ENCODE measurements at places on chromosomes 2 and 18.

DNA sequence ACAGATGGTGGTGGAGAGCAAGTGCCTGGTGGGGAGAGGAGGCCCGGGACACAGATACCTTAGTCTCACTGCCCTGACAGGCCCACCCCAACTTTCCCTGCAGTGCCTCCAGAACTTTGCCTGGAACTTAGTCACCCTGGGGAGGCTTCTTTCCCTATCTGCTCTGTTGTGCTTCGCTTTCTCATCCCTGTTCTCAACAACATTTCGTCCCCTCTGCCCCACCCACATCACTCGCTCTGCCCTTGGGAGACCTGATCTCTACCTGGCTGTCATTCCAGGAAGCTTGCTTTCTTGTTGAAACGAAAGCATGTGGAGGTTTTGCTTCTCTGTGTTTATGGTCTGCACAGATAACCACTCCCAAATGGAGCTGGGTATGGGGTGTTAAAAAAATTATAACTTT, 93.8 kb downstream of the PRKCE start:
- DNase-seq, result no peak

DNA sequence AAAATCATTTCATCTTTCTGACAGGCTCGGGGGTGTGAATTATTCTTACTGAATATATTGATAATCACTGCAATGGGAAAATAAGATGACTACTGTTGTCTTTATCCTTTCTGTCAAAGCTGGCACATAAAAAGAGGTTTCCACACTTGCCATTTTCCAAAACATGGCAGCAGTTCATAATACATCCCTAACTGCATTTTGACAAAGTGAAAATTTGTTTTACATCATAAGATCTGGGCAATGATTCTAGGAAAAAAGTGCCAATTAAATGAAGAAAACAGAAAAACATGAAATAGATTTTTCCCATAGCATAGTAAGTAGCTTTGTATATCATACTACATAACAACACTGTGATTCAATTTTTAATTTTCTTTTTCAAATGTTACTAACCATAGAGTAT, 65.4 kb downstream of the ERBB4 start:
- DNase-seq, result no peak

- DNase-seq, result no peak
Observed at GRCh38 chr2:189658306-189659212, 2.7 kb upstream of the ASNSD1 start.

- no peak for DNase-seq
Observed at GRCh38 chr2:42424033-42424432, 63.0 kb upstream of the COX7A2L start.

DNA sequence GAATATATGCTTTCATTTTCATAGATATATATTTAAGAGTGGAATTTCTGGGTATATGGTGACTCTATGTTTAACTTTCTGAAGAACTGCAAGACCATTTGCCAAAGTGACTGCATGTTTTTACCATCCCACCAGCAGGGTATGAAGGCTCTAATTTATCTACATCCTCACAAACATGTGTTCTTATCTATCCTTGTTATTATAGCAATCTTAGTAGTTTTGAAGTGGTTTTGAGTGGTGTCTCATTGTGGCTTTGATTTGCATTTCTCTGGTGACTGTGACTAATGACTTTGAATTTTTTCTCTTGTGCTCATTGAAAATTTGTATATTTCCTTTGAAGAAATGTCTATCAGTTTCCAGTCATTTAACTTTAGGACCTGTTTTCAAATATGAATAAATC, 310.2 kb upstream of the NRP2 start:
- DNase-seq, result no peak

GRCh38 chr2:71609958-71610357, 156.6 kb downstream of the DYSF start:
- DNase-seq, result no peak

GRCh38 chr2:64779117-64779690, 125.5 kb upstream of the SERTAD2 start:
- no peak for DNase-seq

DNA sequence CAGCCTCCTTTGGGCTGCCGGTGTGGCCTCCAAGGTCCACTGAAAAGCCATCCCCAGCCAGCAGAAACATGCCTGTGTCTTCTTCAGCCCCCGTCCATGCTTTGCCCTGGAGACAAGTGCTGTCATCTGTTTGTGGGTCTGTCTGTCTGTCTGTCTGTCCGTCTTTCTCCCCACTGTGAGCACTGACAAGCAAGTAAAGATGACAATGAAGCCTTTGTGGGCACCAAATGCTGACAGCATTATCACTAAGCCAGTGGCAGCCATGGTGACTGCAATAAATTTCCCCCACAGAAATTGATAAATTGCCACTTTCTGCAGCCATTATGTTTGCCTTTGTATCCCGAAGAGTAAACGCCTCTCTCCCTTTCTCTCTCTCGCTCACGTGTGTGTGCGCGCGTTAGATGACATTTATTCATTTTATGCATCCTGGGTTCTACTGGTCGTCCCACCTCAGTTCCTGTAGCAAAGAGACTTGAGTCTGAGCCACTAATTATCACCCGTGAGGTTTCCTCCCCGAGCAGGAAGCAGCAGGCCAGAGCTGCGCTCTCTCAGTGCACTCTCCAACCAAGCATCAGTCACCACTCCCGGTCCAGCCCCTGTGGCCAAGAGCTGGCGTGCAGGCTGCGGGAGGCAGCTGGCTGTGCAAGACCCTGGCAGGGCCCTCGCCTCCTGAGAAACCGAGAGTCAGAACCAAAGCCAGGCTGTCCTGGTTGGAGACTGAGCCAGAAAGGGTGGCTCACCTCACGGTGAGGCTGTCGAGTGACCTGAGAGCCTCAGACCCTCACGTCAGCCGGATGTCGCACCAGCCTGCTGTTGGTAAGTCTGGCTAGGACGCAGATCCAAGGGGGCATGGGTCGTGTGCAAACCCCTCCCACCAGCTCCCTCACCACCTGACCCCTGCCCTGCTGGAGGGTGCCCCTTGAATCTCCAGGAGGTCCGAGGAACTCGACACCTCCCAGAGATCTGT, 6.9 kb downstream of the STEAP3 start:
- DNase-seq, result no peak

- no peak for DNase-seq
Observed at GRCh38 chr2:236970656-236971010, 115.1 kb upstream of the COPS8 start.

GRCh38 chr2:237091779-237092436, 6.2 kb downstream of the COPS8 start:
- no peak for DNase-seq

DNA sequence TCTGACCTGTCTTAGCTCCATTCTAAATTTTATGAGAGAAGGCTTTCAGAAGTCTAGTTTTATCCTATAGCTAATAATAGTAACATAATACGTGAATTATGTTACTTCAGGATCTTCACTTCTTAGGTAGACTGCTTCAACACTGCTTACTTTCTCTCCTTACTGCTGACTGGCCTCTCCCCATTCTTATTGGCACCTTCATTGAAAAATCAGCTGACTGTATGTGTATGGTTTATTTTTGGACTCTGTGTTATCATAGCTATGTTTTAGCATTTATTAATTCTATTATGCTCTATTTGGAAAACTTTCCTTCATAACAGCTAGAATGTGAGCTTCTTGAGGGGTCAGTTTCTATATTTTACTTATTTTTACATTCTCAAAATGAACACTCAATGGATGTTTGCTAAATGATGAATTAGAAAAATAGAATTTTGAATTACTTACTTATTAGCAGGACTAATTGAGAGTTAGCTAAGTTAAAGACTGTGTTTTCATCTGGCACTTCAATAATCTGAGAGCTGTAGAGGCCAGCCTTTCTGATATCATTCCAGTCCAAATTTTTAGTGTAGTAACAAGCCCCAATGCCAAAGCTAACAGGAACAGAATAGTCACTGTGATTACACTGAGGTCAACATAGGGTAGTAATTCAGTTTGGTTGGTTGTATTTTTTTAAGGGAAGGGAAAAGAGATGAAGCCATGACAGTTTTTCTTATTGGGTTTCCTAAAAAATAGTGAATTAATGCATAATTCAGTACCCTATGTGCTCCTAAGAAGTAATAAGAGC, 92.3 kb downstream of the TTC27 start:
- no peak for DNase-seq

- DNase-seq, result no peak
Observed at GRCh38 chr18:77114152-77114414, 18.5 kb downstream of the MBP start.

- DNase-seq, result no peak
Observed at GRCh38 chr2:157996799-157997198, 104.9 kb upstream of the UPP2 start.

DNA sequence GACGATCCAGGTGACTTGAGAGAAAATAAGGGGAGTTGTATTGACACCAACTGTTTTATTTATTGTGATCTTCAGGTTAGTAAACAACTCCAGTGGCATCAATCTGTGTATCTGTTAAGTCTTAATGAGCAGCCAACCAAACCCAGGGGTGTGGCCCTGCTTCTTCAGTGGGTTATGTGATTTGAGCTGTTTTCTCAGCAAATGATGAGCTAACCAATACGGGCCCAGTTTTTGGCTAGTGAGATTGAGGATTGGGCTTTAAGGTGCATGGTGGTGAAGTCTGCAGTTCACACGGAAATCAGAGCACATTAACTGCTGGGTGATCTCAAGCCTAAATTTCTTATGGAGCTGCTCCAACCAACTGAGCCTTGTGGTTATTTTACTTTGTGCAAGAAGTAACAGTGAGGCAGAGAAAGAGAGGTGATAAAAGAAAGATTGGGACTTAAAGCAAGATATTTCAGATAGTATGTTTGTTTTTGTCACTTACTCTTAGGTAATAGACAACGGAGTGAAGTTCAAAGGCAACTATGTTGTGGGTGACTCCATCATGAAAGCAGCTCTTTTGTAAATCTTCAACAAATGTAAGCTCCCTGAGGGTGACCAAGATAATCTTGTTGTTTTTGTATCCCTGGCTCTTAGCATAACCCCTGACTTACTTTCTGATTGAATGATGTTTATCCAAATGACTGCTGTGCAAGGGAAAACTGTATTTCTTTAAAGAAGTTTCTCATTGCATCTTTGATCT, 2.4 kb downstream of the MTCL1 start:
- DNase-seq, result no peak

- DNase-seq, result no peak
Observed at GRCh38 chr2:102264952-102265351, 46.4 kb upstream of the IL1RL1 start.

DNA sequence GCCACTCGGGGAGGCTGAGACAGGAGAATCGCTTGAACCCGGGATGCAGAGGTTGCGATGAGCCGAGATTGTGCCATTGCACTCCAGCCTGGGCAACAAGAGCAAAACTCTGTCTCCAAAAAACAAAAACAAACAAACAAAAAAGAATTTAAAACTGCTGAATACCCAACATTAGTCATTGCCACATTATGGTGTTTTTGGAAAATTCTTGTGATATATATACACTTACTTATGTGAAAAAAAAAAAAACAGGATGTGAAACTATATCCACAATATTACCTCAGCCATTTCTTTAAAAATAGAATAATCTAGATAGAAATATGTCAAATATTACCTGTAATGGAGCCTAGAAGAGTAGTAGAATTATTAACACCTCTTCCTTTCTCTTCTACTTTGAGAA, 288.3 kb upstream of the FN1 start:
- no peak for DNase-seq

DNA sequence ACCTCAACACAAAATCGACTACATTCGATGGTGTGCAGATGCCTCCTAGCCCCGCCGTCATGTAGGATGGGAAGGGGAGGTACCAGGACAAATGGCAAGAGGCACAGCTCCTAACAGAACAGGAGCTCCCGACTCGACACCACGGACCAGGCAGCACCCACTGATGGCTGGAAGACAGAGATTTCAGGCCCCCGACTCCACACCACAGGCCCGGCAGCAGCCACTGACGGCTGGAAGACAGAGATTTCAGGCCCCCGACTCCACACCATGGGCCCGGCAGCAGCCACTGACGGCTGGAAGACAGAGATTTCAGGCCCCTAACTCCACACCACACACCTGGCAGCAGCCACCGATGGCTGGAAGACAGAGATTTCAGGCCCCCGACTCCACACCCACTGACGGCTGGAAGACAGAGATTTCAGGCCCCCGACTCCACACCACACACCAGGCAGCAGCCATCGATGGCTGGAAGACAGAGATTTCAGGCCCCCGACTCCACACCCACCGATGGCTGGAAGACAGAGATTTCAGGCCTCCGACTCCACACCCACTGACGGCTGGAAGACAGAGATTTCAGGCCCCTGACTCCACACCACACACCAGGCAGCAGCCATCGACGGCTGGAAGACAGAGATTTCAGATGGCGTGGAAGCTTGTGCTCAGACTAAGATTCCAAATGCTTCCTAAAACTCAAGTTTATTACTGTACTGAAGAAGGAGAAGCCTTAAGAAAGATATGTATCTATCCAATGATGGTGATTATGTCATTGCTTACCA, 135.5 kb downstream of the EIPR1 start:
- no peak for DNase-seq

DNA sequence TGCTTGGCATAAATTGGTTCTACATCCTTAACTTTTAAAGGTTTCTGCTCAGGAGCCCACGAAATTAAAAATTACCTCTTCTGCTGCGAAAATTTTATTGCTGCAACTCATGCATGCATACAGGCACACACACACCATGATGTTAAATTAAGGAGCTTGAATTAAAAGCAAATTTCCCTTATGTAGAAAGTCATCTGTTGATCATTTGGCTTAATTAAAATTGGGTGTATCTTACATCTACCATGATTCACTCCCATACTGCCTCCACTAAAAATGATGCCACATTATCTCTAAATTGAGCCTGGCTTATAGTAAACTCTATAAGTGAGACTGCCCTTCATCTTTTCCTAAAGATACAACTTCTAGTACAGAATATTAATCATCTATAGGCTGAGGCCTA, 145.4 kb downstream of the NCK2 start:
- DNase-seq, result no peak

GRCh38 chr18:13893418-13893760, 21.9 kb downstream of the MC2R start:
- no peak for DNase-seq

- DNase-seq, result no peak
Observed at GRCh38 chr18:2825613-2826175, 21.1 kb upstream of the EMILIN2 start.

DNA sequence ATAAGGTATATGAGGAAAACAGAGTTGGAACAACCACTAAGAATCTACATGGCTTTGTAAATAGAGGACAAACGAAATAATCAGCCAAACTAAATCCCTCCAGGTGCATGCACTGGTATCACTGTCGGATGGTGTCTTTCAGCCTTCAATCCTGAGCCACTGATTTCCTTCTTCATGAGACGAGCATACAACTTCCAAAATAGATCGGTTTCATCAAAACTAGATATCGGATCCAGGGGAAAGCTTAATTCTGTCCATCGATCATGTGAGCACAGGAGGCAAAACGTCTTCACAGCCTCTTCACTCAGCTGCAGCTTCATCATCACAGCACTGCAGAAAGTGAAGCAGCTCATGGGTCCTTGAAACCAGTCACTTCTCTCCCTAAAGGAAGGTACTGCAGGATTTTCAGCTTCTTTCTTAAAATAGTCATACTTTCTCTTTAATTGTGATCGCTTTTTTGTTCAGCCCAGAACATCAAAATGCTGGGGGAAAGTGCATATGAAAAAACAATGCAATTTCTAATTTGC, 80.5 kb downstream of the DTNB start:
- peak; percentile 57 for DNase-seq

DNA sequence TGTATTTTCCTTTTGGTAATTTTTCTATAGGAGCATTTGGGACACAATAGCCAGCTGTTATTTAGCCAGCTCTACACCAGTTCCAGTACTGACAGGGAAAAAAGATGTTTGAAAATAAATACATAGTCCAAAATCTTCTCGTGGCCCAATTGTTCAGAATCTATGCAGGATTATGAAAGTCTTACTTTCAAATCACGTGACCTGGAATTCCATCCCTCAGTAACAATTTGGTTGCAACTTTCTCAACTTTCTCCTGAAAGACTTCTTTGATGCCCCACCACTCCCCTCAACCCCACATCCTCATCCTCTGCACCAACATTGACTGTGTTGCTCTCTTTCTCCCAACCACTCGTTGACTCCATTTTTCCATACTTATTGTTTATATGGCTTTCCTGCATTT, 539.0 kb downstream of the LRP1B start:
- no peak for DNase-seq

Data from Ammon's horn (tissue), 1 donor.